Prostate gland (tissue), 2 donors: ENCODE measurements at places on chromosomes 13 and 19. TPM values are rescaled to one million over a fixed set of nuclear protein-coding genes. Genes with fewer than 3 reads are reported as not detected.

DNA sequence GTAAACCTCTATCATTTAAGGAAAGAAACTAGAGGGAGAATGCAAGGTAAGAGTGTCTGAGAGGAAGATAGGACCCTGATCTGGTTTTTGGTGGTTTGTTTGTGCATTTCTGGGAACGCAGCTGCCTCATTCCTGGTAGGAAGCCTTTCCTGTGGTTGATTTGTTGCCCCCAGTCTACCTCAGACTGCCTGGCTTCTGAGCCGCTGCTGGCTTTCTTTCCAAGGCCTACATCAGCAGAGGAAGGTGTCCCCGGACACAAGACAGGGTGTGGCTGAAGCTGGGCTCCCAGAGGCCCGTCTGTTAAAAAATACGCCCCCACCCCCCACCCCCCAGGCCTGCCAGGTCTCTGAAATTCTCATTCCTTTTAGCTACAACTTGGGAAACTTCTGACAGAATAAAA, 42.6 kb downstream of the C13orf42 start:
- no peak overlapping the region for H3K27ac ChIP-seq
- no peaks in the 10 kb centered on the region for H3K27me3 ChIP-seq
- no peaks in the 10 kb centered on the region for H3K4me1 ChIP-seq
- no peak overlapping the region for H3K4me3 ChIP-seq
- H3K36me3 ChIP-seq: no peaks in the 10 kb centered on the region

DNA sequence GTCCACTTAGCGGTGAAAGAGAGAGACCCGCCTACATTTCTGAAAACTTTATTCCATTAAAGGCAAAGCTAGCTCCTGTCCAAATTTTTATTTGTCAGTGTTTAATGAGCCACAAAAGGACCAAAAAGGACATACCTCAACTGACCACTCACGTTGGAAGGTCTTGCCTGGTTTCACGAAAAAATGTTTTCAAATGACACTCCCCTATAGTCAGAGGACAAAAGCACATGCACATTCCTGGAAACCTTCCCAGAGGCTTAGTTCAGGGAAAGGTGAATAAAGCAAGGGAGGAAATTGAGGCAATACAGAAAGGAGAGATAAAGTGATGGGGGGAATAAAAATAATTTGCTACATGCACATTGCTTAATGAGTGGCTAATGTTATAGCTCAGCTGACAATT, 55.6 kb downstream of the DOCK9 start:
- H3K4me1 ChIP-seq: no peaks in the 10 kb centered on the region
- no peak overlapping the region for H3K4me3 ChIP-seq
- no peaks in the 10 kb centered on the region for H3K36me3 ChIP-seq
- no peaks in the 10 kb centered on the region for H3K27me3 ChIP-seq

DNA sequence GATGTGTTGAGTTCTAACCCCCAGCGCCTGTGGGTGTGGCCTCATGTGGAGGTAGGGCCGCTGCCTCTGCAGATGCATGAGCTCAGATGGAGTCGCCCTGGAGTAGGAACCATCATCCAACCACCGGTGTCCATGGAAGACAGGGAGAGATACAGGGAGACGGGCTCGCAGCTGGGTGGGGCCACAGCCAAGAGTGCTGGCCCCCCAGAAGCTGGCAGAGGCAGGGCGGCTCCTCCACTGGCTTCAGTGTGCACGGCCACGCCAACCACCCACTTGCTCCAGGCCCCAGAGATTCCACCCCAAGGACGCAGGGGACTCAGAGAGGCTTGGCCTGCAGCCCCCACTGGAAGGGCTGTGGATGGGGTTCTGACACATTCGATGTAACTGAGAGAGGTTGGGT, 5.4 kb upstream of the MCF2L start:
- H3K36me3 ChIP-seq: no peaks in the 10 kb centered on the region
- DNase-seq: no peak
- no peak overlapping the region for H3K4me3 ChIP-seq
- H3K27ac ChIP-seq: no peak overlapping the region

- DNase-seq: no peak
- H3K27ac ChIP-seq: no peak overlapping the region
- H3K27me3 ChIP-seq: no peaks in the 10 kb centered on the region
- no peaks in the 10 kb centered on the region for H3K36me3 ChIP-seq
- no peak overlapping the region for H3K4me3 ChIP-seq
These were observed 7.3 kb downstream of the POLR2E start for GRCh38 chr19:1087813-1088415.

GRCh38 chr19:1265615-1266128, 3.5 kb upstream of the CIRBP start:
- peaks cover 39% of the 10 kb centered on the region for H3K4me1 ChIP-seq
- peak overlapping the region; percentile 29 for H3K4me3 ChIP-seq
- peak; percentile 38 for DNase-seq
- no peaks in the 10 kb centered on the region for H3K36me3 ChIP-seq
- peak overlapping the region; percentile 82 for H3K27ac ChIP-seq

DNA sequence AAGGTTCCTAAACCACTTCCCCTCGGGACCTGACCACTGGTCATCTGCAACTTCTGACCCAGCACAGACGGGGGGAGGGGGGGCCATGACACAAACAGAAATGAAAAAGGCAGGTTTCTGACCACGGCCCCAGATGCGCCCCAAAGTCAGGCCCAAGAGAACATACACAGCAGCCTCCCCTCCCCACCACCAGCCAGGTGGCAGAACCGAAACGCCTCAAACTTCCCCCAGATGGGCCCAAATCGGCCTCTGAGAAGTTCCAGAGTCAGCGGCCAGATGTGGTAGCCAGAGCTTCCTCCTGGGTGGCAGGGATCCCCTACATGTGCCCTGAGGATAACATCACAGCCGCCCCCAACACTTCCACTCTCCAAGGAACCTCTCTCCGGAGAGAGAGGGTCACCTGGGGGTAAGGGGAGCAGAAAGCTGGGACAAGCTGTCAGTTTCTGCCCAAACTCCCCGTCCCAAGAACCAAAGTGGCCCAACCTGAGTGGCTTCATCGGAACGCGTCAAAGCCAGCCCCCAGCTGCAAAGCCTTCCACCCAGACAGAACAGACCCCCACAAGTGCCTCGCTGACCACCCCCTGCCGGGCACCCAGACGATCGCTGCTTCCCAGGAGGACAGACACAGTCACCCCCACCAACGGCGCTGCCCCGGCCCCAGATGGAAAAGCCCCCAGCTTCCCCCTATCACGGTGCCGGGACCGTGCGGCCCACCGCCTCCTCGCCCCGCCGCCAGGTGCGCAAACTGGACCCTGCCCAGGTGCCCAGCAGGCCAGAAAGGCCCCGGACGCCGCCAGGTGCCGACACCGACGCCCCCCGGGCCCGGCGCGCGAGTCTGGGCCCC, 800 bp downstream of the ELL start:
- DNase-seq: no peak
- H3K36me3 ChIP-seq: no peaks in the 10 kb centered on the region
- no peaks in the 10 kb centered on the region for H3K4me1 ChIP-seq
- H3K4me3 ChIP-seq: peak overlapping the region; percentile 82
- peak overlapping the region; percentile 93 for H3K27ac ChIP-seq

DNA sequence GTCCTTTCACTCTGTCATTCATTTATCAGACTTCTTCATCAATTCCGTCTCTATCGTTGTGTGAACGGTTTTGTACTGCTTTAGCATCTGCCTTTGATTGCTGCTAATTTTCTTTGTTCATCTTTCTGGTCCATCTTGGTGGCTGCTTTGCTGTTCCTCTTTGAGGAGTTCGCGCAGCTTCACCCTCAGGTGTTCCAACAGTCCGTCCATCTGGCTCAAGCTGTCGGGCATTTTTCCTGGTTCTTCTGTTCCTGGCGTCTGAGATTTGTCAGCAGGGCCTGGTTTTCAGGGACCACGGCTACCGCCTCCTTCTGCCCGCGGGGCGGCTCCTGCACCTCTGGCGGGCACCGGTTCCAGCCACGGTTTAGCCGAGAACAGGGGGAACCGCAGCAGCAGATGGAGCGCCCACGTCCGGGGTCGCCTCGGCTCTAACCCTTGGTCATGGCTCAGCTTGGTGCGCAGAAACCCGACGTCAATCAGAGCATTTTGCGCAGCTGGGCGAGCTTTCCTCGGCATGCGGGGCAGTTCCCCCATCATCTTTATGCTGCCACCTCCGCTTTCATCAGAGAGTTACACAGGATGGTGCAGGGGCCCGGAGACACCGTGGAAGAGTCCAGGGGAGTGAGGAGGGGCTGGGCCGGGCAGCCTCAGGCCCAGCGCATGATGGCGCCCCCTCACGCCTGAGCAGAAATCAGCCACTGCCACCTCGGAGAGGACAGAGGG, 89.5 kb downstream of the ZNF100 start:
- no peaks in the 10 kb centered on the region for H3K36me3 ChIP-seq
- H3K4me1 ChIP-seq: no peaks in the 10 kb centered on the region
- H3K27me3 ChIP-seq: no peaks in the 10 kb centered on the region
- DNase-seq: no peak
- H3K4me3 ChIP-seq: no peak overlapping the region
- no peak overlapping the region for H3K27ac ChIP-seq

Gene ERCC1
- 142 TPM for total RNA-seq

GRCh38 chr13:111392486-111392885, 72.0 kb downstream of the TEX29 start:
- DNase-seq: no peak
- no peak overlapping the region for H3K27ac ChIP-seq
- no peaks in the 10 kb centered on the region for H3K4me1 ChIP-seq
- H3K4me3 ChIP-seq: no peak overlapping the region
- H3K27me3 ChIP-seq: no peaks in the 10 kb centered on the region

Gene FGF22
- total RNA-seq: not detected

GRCh38 chr13:36915106-36915505, 4.9 kb downstream of the SMAD9 start:
- no peak for DNase-seq
- no peaks in the 10 kb centered on the region for H3K36me3 ChIP-seq
- H3K27me3 ChIP-seq: no peaks in the 10 kb centered on the region
- H3K4me1 ChIP-seq: no peaks in the 10 kb centered on the region

Gene ATP8A2
- 0.23 TPM for total RNA-seq

Gene OR7A5
- total RNA-seq: 1.4 TPM

DNA sequence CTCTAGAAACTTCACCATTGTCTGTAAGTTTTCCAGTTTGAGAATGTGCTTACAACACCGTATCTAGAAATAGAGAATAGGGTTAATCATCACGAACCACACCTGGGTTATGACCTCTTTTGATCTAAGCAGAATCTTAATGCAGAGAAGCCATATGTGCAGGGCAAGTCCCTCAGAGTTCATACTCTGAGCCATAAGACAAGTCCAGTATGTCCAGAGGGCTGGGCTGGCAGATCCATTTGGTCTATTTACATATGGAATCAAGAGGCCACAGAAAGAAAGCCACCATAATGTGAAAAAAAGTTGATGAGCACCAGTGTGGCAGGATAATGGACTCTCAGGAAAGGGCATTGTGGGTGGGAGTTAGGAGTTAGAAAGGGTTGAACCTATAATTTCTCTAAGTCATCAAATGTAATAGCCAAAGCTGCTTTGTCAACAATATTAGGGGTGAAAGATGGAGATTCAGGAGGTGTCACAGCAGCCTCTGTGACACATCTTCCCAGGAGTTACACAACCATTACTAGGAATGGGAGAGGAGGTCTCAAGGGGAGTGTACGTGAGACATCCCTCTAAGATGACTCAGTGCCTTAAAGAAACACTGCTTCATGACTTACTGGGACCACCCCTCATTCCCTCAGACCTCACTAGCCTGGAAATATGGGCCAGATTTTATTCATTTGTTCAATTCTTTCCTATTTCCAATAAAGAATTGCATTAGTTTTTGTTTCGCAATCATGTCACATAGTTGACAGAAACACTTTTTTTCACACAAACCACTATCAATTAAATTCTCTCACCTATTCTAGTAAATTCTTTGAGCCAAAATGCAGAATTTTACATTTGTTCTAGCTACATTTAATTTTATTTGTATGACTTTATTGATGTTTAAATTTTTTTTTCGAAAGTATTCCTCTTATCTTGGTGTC, 30.4 kb upstream of the OLFM4 start:
- no peaks in the 10 kb centered on the region for H3K36me3 ChIP-seq
- no peaks in the 10 kb centered on the region for H3K27me3 ChIP-seq
- peaks cover 5% of the 10 kb centered on the region for H3K4me1 ChIP-seq
- H3K4me3 ChIP-seq: no peak overlapping the region
- DNase-seq: no peak

Gene KLK2
- total RNA-seq: 3,344 TPM

Gene SLC10A2
- not detected for total RNA-seq

DNA sequence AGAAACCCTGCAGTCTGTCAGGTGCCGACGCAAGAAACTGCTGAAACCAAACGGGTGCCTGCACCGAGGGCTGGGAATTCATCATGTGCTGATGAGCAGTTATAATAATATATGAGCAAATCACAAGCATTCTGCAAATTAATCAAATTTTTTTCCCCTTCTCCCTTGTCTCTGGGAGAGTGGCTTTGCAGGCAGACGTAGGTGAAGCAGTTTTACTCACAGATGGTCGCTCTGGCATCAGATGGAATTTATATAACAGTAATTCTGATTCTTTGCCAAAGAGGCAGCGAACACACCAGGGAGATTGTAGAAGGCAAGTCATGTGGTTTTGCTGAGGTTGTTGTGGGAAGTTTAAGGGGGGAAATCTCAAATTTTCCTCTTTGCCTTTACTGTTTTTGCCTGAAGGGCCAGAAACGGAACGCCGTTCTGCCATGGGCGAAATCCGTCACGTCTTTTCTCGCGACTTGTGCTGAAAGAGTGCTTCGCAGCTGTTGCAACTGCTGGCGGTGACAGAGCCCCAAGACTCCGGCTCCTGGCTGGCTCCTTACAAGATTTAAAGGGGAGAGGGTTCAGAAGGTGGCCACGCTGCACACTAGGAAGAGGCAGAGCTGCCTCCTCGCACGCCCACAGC, 320.1 kb downstream of the ZNF536 start:
- H3K27ac ChIP-seq: peak overlapping the region; percentile 39
- no peaks in the 10 kb centered on the region for H3K36me3 ChIP-seq
- no peaks in the 10 kb centered on the region for H3K4me1 ChIP-seq
- peak overlapping the region; percentile 12 for H3K4me3 ChIP-seq
- no peak for DNase-seq

- no peak for DNase-seq
- no peak overlapping the region for H3K27ac ChIP-seq
- H3K4me1 ChIP-seq: no peaks in the 10 kb centered on the region
- no peaks in the 10 kb centered on the region for H3K36me3 ChIP-seq
These were observed 42.5 kb upstream of the ANKRD10 start for GRCh38 chr13:110957181-110957884.
